ENCODE measurements at places on chromosomes 7 and 10. TPM values are rescaled to one million over a fixed set of nuclear protein-coding genes. Genes with fewer than 3 reads are reported as not detected.

- DNase-seq, result no peak
Observed at GRCh38 chr10:104277785-104278184, 8.8 kb downstream of the GSTO2 start.

GRCh38 chr7:41163991-41164390, 538.9 kb downstream of the INHBA start:
- DNase-seq, result no peak

GATA3 gene
- 0.88 TPM for total RNA-seq

CYP3A5 gene
- 564 TPM for total RNA-seq

DNA sequence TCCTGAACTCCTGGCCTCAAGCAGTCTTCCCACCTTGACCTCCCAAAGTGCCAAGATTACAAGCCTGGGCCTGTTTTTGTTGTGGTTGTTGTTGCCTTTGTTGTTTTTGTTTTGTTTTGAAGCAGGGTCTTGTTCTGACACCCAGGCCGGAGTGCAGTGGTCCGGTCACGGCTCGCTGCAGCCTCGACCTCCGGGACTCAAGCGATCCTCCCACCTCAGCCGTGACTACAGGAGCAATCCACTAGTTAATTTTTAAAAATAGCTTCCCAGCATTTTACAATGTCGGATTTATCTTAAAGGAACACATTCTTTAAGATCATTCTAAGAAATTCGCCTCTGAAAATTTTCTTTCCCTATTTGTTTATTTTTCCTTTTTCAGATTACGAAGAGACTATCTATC, 27.7 kb upstream of the AP5Z1 start:
- no peak for DNase-seq

NPY4R gene
- not detected for total RNA-seq

DNA sequence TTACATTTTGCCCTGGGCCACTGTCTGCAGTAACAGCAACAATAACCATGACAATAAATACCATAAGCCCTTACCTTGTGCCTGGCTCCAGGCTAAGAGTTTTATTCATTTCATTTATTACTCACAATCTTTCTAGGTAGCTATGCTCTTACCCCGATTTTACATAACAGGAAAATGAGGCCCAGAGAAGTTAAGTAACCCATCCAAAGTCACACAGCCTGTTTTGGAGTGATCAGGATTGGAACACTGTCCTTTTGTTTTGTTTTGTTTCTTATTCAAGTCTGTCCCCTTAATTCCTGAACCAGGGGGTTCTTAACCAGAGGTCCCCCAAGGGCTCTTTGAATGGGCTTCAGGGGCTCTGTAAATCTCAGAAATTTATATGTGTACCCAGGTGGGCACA, 4.2 kb upstream of the LBX1 start:
- no peak for DNase-seq

GRCh38 chr7:116340943-116341907, 130.9 kb downstream of the TES start:
- no peak for DNase-seq

DNA sequence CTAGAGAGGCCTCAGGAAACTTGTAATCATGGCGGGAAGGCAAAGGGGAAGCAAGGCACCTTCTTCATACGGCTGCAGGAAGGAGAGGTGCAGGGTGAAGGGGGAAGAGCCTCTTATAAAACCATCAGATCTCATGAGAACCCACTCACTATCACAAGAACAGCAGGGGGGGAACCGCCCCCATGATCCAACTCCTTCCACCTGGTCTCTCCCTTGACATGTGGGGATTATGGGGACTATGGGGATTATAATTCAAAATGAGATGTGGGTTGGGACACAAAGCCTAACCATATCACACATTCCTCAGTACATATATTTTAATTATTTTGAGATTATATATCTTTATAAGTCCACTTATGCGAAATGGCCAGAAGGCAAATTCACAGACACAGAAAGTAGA, 8.9 kb downstream of the HK1 start:
- DNase-seq, result no peak

- no peak for DNase-seq
Observed at GRCh38 chr10:50550291-50550839, 73.4 kb downstream of the SGMS1 start.

ERVW-1 gene
- total RNA-seq, result not detected

SOSTDC1 gene
- not detected for total RNA-seq

ENKUR gene
- 0.48 TPM for total RNA-seq

- no peak for DNase-seq
Observed at GRCh38 chr7:101399759-101400158, 37.1 kb downstream of the COL26A1 start.

DNA sequence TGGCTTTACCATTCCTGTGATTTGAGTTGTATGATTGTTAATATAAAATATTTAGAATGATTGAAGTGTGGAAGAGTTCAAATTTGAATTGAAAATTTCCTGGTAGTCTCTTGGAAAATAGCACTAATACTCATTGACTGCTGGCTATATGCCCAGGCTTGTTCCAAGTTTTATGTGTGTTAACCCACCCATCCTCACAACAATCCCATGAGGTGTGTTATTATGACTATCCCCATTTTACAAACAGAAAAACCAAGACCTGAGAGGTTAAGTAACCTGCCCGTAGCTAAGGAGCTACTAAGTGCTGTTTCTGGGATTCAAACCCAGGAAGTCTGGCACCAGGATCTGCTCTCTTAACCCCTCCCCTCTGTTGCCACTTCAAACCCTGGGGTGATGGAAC, 213.9 kb downstream of the CREB5 start:
- DNase-seq, result no peak

DNA sequence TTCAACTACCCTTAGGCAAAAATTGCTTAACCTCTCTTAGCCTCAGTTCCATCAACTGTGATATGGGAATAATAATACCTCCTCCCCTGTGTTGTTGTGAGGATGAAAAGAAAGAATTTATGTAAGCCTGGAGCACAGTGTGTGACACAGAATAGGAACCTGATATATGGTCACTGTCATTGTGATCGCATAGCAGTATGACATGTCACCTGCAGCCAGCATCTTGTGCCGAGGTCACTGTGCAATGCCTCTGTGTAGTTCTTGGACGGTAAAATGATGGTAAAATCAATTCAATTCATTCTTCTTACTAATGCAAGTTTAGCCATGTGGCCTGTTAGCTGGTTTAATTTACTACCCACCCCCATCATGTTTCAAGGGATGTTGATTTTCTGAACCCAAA, 54.6 kb upstream of the GPR158 start:
- DNase-seq, result no peak

LIMK1 gene
- total RNA-seq, result 3.7 TPM

RASA4B gene
- total RNA-seq, result 2.9 TPM

GRCh38 chr7:51067757-51068156, 248.9 kb downstream of the COBL start:
- DNase-seq, result no peak

DNA sequence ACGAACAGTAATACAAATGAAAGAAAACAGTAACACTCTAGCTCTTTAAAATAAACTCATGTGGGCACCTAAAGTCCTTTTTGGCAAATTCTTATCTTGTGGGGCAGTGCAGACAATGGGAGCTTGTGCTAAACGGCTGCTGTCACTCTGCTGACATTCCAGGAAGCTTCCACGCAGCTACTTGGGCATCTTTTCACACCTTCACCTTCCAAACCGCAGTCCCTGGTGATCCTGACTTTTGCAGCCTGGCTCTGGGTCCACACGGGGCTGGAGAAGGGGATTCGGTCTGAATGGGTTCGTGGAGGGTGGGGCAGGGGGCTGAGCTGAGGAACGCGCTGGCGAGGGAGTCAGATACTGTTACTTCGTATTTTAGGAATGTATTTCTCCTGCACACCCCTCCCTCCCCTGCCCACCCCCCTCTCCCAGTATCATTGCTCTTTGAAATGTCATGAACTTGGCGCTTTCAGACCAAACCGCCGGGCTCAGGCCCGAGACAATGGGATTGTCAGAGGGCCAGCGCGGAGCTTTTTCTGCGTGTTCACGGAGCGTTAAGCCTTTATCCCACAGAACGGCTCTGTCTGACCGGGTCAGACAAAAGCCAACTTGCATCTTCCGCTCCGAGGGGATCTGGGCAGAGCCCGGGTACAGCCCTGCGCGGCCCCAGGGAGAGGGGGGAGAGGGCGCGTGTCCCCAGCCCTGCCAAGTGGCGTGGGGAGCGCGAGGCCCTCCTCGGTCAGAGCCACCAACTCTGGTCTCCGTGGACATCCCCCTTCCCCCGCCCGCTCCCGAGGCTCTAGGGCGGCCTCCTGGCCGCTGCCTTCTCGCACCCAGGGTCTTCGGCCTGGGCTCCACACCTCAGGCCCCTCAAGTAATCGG, 76.7 kb upstream of the EN2 start:
- DNase-seq, result no peak

DNA sequence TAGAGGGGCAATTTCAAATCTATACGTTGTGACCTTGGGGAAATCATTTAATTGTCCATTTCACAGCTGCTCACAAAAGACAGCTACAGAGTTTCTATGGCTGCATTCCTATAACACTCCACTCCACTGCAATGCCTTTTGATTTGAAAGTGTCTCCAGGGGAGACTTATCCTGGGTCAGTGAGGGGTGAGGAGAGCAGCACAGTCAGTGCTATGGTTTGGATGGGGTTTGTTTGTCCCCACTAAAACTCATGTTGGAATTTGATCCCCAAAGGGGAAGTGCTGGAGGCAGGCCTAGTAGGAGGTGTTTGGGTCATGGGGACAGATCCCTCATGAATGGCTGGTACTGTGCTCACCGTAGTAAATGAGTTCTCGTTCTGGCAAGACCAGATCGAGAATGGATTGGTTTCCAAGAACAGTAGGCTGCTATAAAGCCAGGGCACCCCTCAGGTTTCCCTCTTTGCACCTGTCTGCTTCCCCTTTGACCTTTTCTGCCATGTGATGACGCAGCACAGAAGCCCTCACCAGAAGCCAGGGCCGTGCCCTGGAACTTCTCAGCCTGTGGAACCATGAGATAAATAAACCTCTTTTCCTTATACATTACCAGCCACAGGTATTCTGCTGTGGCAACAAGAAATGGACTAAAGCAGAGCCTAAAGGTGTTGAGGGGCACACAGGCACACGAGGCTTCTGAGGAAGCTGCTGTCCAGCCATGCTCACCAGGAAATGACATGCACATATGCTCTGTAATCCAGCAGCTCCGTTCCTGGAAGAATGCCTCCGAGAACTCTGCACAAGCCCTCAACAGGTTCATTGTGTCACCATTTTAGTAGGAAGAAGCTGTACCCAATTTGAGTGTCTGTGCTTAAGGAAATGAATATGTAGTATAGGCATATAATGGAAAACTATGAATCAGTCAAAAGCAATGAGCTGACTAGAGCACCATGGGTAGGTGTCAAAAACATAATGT, 5.0 kb upstream of the PAPOLB start:
- DNase-seq, result no peak

- no peak for DNase-seq
Observed at GRCh38 chr7:155589001-155589980, 42.9 kb upstream of the CNPY1 start.

GNAT3 gene
- total RNA-seq, result not detected

OGDHL gene
- total RNA-seq, result 88.9 TPM

DNA sequence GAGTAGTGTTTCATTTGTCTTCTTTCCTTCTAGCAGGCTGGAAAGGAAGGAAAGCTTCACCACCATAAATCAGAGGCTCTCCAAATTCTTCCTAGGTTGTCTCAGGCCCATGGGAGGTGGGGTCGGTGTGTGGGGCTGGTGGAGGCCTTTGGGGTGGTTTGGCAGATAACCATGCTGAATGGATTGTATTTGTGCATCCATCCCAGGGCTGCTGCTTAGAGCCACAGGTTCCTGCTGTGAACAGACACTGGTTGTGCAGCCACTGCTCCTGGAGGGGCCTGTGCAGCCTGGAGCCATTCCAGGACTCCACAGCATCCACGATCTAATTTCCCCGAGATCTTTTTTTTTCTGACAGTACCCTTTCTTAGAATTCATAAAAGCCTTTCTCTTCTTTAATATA, 741.8 kb downstream of the SUGCT start:
- DNase-seq, result no peak

ADCY1 gene
- 12.8 TPM for total RNA-seq

ANXA8 gene
- 1.7 TPM for total RNA-seq

DNA sequence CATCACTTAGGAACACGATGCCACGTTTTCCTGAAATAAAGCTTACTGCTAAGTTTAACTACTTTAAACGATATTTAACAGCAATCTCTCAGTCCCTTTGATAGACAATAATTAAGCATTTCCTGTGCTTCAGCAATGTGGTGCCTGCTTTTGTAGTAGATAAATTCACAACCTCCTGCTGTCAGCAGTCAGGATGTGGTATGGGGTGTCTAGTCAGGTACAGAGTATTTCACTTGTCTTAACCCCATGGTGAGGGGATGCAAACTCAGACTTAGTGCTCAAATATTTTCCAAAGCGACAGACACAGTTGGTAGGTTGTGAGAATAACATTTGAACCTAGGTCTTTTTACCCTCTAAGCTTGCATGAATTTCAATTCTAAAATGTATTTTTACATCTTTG, 526.2 kb upstream of the PFKP start:
- DNase-seq, result no peak

- no peak for DNase-seq
Observed at GRCh38 chr7:88398459-88398858, 91.8 kb upstream of the STEAP4 start.

GRCh38 chr10:81036257-81036656, 498.6 kb downstream of the SH2D4B start:
- DNase-seq, result no peak

DNA sequence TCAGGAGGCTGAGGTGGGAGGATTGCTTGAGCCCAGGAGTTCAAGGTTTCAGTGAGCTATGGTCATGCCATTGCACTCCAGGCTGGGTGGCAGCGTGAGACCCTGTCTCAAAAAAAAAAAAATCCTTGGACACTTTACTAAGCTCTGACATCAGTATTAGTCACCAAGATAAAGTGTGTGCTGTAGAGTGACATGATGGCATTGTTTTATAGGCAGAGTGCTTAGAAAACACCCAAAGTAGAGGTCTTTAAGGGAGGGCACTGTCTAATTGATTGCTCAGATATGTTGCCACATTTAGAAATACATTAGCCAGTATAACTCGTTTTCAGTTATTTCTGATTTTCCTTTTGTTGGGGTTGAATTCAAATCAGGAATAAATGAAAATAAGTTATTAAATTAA, 235.9 kb downstream of the REEP3 start:
- DNase-seq, result no peak

DNA sequence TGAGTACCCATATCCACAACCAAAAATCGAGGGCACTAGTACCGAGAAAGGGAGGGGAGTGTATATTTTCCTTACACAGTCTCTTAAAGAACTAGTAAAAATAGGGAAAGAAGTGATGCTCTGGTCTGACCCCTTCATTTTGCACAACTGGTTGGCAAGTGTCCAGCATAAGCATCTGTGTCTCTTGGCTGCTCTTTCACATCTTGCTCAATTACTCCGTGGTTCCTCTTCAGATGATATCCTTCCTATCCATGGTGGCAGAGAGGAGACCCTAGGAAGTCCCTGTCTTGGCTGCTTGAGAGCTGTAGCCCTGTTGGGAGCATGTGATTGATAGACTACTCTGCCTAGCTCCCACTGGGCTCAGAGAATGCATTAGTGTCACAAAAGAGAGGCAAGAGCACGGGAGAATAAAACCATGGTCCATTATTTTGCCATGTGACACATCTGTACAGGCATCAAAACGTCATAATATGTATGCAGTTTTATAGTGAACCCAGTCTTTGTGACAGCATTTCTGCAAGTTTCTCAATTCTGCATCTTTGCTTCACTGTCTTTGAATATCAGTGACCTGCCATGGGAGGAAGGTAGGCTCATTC, 111.8 kb upstream of the ANKRD1 start:
- DNase-seq, result no peak

GRCh38 chr10:116768786-116769185, 26.4 kb upstream of the HSPA12A start:
- no peak for DNase-seq

- DNase-seq, result no peak
Observed at GRCh38 chr10:126712681-126713080, 42.2 kb upstream of the C10orf90 start.

GRCh38 chr10:1063232-1063865, 7.2 kb downstream of the WDR37 start:
- DNase-seq, result no peak

Data from left lobe of liver (tissue), 2 donors.